ENCODE measurements at places on chromosomes 1 and 21. TPM values are rescaled to one million over a fixed set of nuclear protein-coding genes. Genes with fewer than 3 reads are reported as not detected.

Gene ATP1A2
- total RNA-seq, result 27.7 TPM

Gene TFAP2E
- total RNA-seq, result 0.71 TPM

Gene TMPRSS3
- total RNA-seq, result not detected

- H3K4me1 ChIP-seq, result no peaks in the 10 kb centered on the region
- DNase-seq, result no peak
- no peaks in the 10 kb centered on the region for H3K36me3 ChIP-seq
- no peaks in the 10 kb centered on the region for H3K27me3 ChIP-seq
- no peak overlapping the region for H3K27ac ChIP-seq
Measured at GRCh38 chr21:43196826-43197225, 28.0 kb downstream of the CRYAA start.

DNA sequence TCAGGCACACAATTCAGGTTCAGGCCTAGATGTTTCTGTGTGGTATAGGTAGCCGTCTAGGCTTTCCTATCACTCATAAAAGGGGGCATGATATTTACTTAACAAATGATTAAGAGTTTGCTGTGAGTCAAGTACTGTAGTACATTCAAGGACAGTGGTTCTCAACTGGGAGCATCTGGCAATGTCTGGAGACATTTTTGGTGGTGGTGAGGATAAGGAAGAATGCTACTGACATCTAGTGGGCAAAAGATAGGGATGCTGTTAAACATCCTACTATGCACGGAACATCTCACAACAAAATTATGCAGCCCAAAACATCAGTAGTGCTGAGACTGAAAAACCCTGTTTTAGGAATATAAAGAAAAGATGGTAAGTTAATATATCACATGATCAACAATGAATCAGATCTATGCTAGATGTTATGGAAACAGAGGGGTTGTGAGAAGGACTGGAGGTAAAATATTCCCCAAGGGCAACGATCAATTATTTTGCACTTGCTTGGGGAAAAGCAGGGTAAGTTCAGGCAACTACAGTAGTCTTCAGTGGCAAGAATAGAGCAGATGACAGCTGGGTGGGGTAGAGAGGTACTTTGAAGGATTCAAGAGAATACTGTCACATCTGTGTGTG, 4.9 kb downstream of the DNTTIP2 start:
- H3K27ac ChIP-seq, result no peak overlapping the region
- DNase-seq, result no peak
- H3K36me3 ChIP-seq, result peaks cover 7% of the 10 kb centered on the region
- H3K4me1 ChIP-seq, result peaks cover 7% of the 10 kb centered on the region

GRCh38 chr1:145720556-145720877, 1.2 kb downstream of the CD160 start:
- H3K36me3 ChIP-seq, result no peaks in the 10 kb centered on the region
- H3K4me1 ChIP-seq, result no peaks in the 10 kb centered on the region
- H3K27ac ChIP-seq, result no peak overlapping the region
- H3K4me3 ChIP-seq, result no peak overlapping the region
- no peak for DNase-seq

- H3K27me3 ChIP-seq, result no peaks in the 10 kb centered on the region
- H3K36me3 ChIP-seq, result peaks cover 4% of the 10 kb centered on the region
- H3K4me3 ChIP-seq, result no peak overlapping the region
- H3K27ac ChIP-seq, result no peak overlapping the region
- no peak for DNase-seq
- H3K4me1 ChIP-seq, result no peaks in the 10 kb centered on the region
Measured at GRCh38 chr21:32470206-32470605, 57.7 kb downstream of the EVA1C start.

DNA sequence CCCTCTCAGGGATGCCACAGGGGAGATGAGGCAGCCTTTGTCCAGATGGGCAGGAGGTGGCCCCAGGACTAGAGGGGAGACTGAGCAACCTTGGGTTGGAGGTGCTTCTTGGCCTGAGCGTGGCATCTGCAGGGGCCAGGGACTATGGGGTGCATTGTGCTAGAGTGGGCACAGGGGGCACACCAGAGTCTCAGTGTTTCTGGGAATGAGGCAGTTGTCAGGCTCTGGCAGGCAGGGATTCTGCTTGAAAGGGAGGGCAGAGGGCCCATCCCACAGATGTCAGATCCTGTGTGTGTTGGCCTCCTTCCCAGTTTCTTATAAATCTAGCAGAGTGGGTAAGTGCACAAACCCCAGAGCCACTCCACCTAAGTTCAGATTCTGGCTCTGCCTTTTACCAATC, 13.7 kb downstream of the LGR6 start:
- no peaks in the 10 kb centered on the region for H3K36me3 ChIP-seq
- no peaks in the 10 kb centered on the region for H3K27me3 ChIP-seq
- no peak overlapping the region for H3K4me3 ChIP-seq
- no peaks in the 10 kb centered on the region for H3K4me1 ChIP-seq
- H3K27ac ChIP-seq, result no peak overlapping the region
